ENCODE measurements at places on chromosomes 11 and 22. TPM values are rescaled to one million over a fixed set of nuclear protein-coding genes. Genes with fewer than 3 reads are reported as not detected.

LBHD1 gene
- total RNA-seq = 25.0 TPM

- H3K27ac ChIP-seq = no peak overlapping the region
- H3K36me3 ChIP-seq = peaks cover 34% of the 10 kb centered on the region
- H3K27me3 ChIP-seq = no peaks in the 10 kb centered on the region
Measured at GRCh38 chr11:18367431-18367830, 26.9 kb upstream of the LDHA start.

- H3K27ac ChIP-seq = no peak overlapping the region
- no peak for DNase-seq
- H3K4me1 ChIP-seq = peaks cover 2% of the 10 kb centered on the region
- H3K36me3 ChIP-seq = no peaks in the 10 kb centered on the region
- no peak overlapping the region for H3K4me3 ChIP-seq
- peaks cover 3% of the 10 kb centered on the region for H3K27me3 ChIP-seq
Measured at GRCh38 chr11:11038782-11039181, 180.9 kb upstream of the ZBED5 start.

- no peak overlapping the region for H3K27ac ChIP-seq
- no peak overlapping the region for H3K4me3 ChIP-seq
Measured at GRCh38 chr22:28927630-28928029, 44.3 kb downstream of the ZNRF3 start.

- H3K27ac ChIP-seq = no peak overlapping the region
- peaks cover 26% of the 10 kb centered on the region for H3K36me3 ChIP-seq
- no peak overlapping the region for H3K4me3 ChIP-seq
Measured at GRCh38 chr11:96090711-96091110, 166.8 kb upstream of the MTMR2 start.
